ELR (cell line): ENCODE measurements at places on chromosomes 4 and X.

DNA sequence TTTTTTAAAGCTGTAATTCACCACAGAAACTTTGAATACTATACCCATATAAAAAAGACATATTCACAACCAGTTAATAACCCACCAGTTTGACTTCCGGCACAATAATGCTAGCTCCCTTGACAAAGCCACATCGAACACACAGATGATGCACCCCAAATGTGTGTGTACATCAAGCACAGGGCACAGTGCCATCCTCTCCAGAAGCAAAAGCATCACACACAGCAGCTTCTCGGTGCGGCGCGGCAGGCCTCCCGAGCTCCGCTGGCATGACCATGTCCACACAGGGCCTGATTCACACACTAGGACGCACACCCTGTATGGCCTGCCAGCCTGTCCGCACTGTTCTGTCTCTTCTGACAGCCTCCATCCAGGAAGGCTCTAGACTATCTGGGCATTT is 88.0 kb downstream of the LEF1 start:
- no peak for DNase-seq

DNA sequence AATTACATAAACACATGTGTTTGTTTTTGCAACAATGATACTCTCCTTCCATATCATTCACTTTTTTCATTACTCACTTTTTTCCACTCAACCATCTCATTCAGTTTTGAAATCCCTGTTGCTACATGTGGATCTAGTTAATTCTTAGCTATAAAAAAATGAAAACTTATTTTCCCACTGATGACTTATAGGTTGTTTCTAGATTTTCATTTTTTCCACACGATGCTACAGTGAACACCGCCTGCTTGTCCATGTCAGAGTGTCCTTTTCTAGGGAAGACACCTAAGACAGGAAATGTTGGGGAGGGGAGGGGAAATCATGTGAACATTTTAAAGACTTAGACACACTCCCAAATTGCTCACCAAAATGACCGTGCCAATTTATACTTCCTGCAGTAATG is 70.2 kb downstream of the SUPT20HL2 start:
- DNase-seq = no peak

DNA sequence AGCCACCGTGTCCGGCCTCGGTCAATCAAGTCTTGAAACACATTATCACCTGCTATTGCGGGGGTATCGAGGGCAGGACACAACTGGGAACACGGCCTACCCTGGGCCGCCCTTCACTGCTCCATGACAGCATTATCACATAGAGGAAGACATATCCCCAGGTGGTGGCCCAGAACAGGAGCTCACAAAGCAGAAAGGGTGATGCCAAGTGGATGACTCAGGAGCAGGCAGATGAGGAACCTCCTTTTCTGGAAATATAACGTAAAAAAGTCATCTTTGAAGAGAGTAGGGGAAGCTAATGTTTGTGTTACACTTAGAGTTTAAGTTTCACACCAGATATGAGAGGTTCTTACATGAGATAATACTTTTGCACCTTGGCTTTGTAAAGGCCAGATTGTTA is 5.3 kb upstream of the SUPT20HL1 start:
- peak; percentile 41 for DNase-seq

DNA sequence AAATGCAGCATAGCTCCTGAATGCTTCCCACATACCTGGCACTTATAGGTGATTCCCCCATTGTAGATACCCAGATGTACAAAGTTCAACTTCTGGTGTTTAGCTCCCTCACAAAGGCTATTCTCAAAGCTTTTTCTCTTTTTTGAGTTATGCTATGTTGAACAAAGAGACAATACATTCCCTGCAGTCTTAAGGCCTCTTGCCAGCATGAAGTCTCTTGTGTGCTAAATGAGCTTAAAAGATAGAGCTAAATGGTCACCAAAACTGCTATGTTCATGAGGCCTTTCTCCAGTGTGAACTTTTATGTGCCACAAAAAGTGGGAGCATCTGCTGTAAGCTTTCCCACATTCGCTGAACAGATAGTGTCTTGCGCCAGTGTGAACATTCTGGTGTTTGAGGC is 111.2 kb upstream of the TMEM47 start:
- DNase-seq = no peak

DNA sequence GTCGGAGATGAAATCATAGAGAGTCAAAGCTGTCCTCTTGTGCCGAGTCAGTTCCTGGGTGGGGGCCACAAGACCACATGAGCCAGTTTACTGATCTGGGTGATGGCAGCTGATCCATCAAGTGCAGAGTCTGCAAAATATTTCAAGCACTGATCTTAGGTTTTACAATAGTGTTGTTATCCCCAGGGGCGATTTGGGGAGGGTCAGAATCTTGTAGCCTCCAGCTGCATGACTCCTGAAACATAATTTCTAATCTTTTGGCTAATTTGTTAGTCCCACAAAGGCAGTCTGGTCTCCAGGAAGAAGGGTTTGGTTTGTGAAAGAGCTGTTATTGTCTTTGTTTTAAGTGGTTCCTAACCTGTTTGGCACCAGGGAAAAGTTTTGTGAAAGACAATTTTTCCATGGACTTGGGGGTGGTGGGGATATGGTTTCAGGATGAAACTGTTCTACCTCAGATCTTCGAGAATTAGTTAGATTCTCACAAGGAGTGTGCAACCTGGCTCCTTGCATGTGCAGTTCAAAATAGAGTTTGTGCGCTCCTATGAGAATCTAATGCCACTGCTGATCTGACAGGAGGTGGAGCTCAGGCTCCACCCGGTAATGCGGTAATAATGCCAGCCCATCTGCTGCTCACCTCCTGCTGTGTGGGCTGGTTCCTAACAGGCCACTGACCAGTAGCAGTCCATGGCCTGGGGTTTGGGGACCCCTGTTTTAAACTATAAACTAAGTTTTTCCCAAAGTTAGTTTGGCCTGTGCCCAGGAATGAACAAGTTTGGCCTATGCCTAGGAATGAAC is 29.2 kb downstream of the METAP1 start:
- no peak for DNase-seq

- peak; percentile 90 for DNase-seq
Observed at GRCh38 chr4:82372517-82373485, 990 bp downstream of the HNRNPD start.

GRCh38 chr4:147599769-147600168 is 17.4 kb upstream of the TMEM184C start:
- DNase-seq = peak; percentile 57

DNA sequence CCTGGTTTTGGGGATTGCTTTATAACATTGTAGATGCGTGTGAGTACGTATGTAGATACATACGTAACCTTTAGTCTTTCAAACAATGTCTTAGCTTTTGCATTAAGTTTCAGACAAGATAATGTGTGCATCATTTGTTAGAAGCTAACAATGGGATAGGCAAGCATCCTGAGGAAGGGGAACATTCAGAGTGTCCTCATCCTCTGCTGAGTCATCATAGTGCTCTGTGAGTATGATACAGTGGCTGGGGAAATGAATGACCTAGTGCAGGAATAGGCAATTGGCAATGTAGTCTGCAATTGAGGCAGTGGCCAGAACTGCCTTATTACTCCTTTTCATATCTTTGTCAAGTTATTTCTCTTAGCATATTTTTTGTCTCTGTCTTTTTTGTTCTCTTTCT is 7.3 kb downstream of the NAP1L5 start:
- DNase-seq = peak; percentile 62

DNA sequence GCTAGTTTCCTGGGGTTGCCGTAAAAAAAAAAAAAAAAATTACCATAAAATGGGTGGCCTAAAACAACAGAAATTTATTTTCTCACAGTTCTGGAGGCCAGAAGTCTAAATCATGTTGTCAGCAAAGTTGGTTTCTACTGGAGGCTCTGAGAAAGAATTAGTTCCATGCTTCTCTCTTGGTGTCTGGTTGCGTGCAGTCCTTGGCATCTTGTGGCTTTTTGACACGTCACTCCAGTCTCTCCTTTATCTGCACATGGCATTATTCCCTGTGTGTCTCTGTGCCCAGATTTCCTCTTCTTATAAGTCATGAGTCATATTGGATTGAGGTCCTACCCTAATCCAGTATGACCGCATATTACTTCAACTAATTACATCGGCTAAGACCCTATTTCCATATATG is 38.7 kb downstream of the SPATA4 start:
- peak; percentile 8 for DNase-seq

- DNase-seq = no peak
Observed at GRCh38 chr4:36256398-36256891, 12.1 kb upstream of the ARAP2 start.

GRCh38 chr4:7821245-7822136 is 118.2 kb downstream of the AFAP1 start:
- DNase-seq = no peak

- DNase-seq = no peak
Observed at GRCh38 chr4:130031858-130032257, 935.9 kb downstream of the C4orf33 start.

DNA sequence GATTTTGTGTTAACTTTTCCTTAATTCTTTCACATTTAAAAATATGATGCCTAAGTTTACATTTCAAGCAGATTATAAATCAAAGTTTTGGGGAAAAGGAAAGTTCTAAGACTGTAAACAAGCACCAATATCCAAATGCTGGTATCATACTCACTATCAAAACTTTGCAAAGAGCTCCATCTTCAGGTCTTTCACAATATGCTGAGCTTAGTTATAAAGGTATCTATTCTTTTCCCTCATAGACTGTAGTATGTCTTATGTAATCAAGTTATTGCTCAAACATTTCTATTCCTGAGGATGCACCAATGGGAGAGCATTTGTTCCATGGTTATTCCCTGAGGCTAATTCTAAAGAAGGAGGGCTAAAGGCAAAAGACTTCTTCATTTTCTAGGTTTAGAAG is 207.9 kb upstream of the FAM241A start:
- DNase-seq = peak; percentile 70

GRCh38 chrX:116490104-116490503 is 27.3 kb upstream of the CT83 start:
- peak; percentile 12 for DNase-seq

- no peak for DNase-seq
Observed at GRCh38 chr4:101102114-101102742, 245.1 kb downstream of the PPP3CA start.

- DNase-seq = no peak
Observed at GRCh38 chrX:100350704-100351489, 59.2 kb downstream of the PCDH19 start.

GRCh38 chrX:38652934-38653442 is 91.6 kb downstream of the TSPAN7 start:
- no peak for DNase-seq

DNA sequence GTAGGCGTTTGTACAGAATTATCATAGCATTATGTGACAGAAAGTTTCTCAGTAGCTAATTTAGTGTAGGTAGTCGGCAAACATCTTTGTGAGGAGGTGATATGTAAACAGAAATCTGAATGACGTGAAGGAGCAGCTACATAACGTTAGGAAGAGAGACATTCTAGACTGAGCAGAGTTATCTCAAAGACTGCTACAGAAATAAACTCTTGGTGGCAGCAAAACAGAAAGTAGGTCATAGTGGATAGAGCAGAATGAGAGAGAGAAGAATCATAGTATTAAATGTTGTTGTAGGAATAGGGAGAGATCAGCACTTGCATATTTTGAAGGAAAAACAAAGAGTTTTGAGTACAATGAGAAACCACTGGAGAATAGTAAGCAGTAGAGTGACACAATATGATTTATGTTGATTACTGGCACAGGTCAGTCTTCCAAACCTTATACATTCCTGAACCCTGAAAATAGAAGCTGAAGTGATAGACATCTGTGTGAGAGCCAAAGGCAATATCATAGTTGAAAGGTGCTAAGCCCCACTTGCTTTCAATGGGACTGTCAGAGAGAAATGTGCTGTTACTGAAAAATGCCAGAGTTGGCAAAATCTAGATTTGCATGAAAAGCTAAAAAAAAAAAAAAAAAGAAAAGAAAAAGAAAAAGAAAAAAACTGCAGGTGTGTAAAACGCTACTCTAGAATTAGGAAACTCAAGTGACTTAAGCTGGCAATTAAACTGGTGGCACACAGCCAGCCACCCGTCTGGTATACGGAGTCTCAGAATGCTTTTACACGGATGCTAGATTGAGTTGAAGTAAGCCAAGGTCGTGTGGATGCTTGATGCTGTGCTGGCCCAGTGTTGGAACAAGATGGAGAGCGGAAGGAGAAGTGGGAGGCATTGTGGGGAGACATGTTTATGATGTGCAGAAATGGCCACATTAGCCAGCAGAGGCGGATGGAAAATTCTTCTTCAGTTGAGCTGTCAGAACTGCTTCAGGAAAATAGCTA is 750.2 kb upstream of the HS3ST1 start:
- DNase-seq = no peak

GRCh38 chr4:61741327-61742096 is 541.4 kb downstream of the ADGRL3 start:
- DNase-seq = peak; percentile 40

DNA sequence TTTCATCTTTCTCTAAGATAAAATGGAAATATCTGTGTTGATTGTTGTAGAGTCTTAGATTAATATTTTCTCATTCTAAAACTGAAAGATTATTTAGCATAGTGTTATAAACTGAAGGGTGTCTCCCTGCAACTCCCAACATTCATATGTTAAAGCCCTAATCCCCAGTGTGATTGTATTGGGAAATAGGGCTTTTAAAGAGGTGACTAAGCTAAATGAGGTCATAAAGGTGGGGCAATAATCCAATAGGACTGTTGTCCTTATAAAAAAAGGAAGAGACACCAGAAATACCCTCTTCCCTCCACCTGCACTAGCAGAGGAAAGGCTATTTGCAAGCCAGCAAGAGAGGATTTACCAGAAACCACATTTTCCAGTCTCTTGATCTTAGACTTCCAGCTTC is 1626.4 kb downstream of the C4orf33 start:
- peak; percentile 35 for DNase-seq

DNA sequence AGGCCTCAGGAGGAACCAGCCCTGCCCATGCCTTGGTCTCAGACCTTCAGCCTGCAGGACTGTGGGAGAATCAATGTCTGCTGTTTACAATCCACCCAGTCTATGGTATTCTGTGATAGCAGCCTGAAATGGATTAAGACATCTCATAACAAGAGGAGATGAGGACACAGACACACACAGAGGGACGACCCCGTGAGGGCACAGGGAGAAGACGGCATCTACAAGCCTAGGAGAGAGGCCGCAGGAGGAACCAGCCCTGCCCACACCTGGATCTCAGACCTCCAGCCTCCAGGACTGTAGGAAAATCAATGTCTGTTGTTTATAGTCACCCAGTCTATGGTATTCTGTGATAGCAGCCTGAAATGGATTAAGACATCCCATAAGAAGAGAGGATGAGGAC is 3.3 kb downstream of the SLC25A6 start:
- no peak for DNase-seq

GRCh38 chr4:106898621-106899230 is 137.4 kb downstream of the DKK2 start:
- peak; percentile 71 for DNase-seq

DNA sequence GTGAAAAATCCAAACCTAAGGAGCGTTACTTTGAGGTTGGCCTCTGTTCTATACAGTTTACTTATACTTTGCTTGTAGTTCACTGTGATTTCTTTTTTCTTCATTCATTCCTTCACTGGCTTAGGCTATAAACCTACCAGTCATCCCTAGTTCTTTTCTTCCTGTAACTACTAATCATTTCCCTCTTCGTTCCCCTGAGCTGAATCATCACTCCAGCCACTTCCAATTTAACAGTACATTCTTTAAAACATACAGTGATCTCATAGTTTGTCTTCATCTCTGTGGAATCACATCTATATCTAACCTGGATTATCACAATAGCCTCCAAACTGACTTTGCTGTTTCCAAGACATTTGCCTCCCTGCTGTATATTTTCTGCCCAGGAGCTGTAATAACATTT is 25.2 kb upstream of the NPFFR2 start:
- peak; percentile 88 for DNase-seq

- no peak for DNase-seq
Observed at GRCh38 chr4:4641254-4641653, 99.4 kb upstream of the STX18 start.
